ENCODE measurements at places on chromosomes 1 and 21. TPM values are rescaled to one million over a fixed set of nuclear protein-coding genes. Genes with fewer than 3 reads are reported as not detected.

DNA sequence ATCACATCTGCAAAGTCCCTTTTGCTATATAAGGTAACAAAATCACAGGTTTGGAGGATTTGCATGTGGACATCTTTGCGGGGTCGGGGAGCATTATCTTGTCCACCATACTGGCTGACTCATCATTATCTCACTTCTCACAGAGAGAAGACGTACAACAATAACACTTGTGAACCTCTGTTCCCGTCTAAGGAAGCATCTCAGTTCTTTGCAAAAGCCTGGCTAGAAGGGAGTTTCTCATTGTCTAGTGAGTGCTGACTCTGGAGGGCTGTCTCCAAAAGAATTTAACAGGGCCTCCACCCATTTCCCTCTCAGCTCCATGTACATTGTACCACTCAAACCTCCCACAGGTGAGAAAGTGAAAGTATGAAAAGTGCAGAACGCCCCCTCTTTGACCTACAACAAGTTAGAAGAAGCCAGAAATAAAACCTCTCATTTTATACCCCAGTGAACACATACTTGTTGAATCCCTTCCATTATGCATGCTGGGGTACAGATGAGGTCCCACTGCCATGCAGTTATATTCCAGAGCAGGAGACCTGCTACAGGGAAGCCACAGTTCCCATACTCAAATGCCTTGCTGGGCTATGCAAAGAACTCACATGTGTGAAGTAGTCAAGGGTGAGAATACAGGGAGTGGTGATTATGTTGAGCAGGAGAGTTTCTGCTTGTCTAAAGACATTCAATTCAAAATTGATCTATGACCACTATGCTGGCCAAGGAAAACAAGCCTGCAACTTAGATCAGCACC lies 121.7 kb upstream of the PRDX6 start:
- DNase-seq: no peak

TMEM240 gene
- 0.47 TPM for total RNA-seq

DNA sequence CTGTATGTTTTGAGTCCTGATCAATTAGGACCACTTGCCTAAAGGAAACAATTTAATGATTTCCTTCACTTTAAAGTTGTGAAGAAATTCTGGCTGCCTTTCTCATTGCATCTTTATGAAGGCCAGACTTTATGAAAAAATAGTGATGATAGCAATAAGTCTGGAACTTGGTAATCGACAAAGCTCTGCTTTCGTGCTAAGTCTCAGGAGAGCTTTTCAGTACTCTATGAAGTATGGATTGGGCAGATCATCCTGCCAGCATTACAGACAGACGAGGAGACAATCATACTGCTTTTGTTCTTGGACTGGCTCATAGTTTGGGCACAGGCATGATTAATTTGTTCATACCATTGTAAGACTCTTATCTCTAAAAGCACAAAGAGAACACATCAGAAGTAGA lies 45.5 kb upstream of the KCNJ15 start:
- DNase-seq: no peak

DNA sequence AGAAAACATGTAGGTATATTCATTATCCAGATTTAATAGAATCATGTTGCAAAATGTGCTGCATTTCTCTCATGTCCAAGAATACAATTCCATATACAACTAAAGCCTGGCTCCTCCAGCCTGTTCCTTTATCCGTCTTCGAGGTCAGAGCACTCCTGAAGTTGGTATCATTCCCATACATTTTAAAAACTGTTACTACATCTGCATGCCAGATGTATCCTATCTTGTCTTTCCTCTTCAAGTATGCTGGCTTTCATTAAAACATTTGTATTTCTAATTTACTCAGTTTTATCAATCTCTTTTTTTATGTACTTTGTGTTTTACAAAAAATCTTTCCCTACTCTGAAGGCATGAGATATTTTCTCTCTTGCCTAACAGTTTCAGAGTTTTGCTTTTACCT lies 536.6 kb upstream of the USP24 start:
- DNase-seq: no peak

- DNase-seq: no peak
Measured at GRCh38 chr1:219876798-219877209, 51.6 kb downstream of the SLC30A10 start.

OR6K3 gene
- not detected for total RNA-seq

GRCh38 chr1:205041998-205042910 lies 758 bp upstream of the CNTN2 start:
- DNase-seq: no peak

GIPC2 gene
- not detected for total RNA-seq

- DNase-seq: no peak
Measured at GRCh38 chr21:33075128-33075527, 5.2 kb downstream of the OLIG1 start.

DNA sequence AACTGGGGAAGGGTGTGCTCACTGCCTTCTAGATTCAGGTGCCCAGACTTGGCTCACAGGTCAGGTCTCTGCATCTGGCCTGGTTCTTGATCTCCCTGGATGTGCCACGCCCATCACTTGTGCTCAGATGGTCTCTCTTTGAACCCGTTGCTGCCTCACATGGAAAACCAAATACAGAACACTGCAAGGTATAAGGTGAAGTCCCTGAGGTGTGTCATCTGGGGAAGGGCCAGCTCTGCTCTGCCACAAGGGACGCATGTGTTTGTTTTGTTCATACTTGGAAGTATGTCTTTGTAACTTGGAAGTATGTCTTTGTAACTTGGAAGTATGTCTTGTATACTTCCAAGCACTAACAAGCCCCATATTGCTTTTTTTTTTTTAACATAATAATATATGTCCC lies 13.4 kb upstream of the CRNN start:
- no peak for DNase-seq

DNA sequence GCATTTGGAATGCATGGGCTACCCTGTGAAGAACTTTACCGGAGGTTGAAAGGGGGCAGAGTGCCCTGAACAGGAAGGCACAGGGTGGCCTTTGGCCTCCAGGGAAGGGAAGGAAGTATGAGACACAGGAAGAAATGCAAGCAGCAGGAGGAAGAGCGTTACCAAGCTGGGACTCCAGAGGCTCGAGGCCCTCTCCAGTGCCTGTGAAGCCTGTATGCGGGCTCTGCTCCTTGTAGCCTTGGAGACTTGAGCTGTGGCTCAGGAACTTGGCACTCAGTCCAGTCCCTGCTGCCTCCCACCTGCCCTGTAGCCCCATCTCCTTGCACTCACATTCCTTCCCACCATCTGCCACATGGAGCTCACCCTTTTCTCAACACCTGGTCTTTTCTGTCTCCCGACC lies 33.5 kb upstream of the RNF19B start:
- DNase-seq: no peak

ITLN1 gene
- total RNA-seq: not detected

GRCh38 chr1:214259353-214259977 lies 21.5 kb upstream of the SMYD2 start:
- DNase-seq: no peak

DNA sequence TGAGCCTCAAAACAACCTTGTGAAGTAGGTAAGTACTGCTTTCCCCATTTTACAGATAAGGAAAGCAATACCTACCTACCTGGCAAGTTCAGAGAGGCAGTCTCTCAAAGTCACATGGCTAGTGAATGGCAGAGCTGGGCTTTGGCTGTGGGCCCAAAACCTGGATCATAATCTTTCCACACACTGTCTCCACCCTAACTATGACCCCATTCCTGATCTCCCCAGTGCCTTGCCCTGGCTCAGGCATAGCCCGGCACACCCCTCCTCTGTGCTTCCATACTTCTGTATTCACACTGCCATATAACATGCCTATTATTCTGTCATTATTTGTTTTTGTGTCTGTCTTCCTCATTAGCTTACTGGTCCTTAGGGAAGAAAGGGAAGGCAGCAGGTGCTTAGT lies 15.9 kb downstream of the GNG12 start:
- no peak for DNase-seq

Data from SJSA1 (cell line).